Kidney glomerular epithelial cell (primary cell): ENCODE measurements at places on chromosomes 4 and X.

- peak; percentile 84 for DNase-seq
Observed at GRCh38 chrX:11953615-11954014, 184.7 kb upstream of the FRMPD4 start.

- DNase-seq: no peak
Observed at GRCh38 chr4:66855956-66856355, 689.3 kb downstream of the CENPC start.

- peak; percentile 68 for DNase-seq
Observed at GRCh38 chrX:40543661-40544328, 37.0 kb upstream of the ATP6AP2 start.

DNA sequence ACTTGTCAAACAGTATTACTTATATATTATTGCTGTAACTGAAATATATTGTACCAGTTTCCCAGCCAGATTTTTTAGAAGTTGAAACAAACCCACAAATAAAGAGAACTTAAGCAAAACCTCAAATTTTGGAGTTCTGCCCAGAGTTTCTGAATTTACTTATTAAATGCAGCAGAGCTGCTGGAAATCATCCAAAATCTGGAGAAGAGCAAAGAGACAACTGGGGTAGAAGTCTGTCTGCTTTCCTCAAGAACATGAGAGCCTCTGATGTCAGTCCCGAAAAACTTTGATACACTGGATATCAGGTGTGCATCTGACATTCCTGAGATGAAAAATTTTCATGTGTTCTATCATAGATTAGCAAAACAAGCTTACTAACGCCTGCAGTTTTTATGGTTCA is 325.9 kb downstream of the NR3C2 start:
- DNase-seq: no peak

- no peak for DNase-seq
Observed at GRCh38 chr4:105059337-105059736, 87.3 kb upstream of the TET2 start.
